RPMI8226 (cell line): ENCODE measurements at places on chromosomes 6 and 20.

GRCh38 chr6:26351544-26351953, 13.4 kb upstream of the BTN3A2 start:
- DNase-seq = no peak

- no peak for DNase-seq
Observed at GRCh38 chr20:549722-550496, 6.3 kb upstream of the CSNK2A1 start.

DNA sequence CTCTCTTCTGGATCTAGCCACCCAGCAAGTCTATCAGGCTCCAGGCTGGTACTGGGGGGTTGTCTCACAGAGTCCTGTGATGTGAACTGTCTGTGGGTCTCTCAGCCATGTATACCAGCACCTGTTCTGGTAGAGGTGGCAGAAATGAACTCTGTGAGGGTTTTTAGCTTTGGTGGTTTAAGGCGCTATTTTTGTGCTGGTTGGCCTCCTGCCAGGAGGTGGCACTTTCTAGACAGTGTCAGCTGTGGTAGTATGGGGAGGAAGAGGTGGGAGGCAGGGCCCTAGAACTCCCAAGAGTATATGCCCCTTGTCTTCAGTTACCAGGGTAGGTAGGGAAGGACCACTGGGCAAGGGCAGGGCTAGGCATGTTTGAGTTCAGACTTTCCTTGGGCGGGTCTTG, 75.8 kb downstream of the SNAP91 start:
- DNase-seq = peak; percentile 49

GRCh38 chr20:57071283-57071731, 195.1 kb downstream of the BMP7 start:
- no peak for DNase-seq

- DNase-seq = peak; percentile 89
Observed at GRCh38 chr6:73585566-73586415, 65.0 kb upstream of the EEF1A1 start.

GRCh38 chr20:45873409-45874103, 7.5 kb upstream of the ZSWIM1 start:
- no peak for DNase-seq

- DNase-seq = no peak
Observed at GRCh38 chr6:18245079-18245478, 19.3 kb downstream of the DEK start.

- no peak for DNase-seq
Observed at GRCh38 chr20:5511082-5511481, 194.3 kb upstream of the PROKR2 start.

GRCh38 chr6:20630136-20630535, 95.9 kb downstream of the CDKAL1 start:
- no peak for DNase-seq

GRCh38 chr6:74780831-74781230, 425.0 kb downstream of the COL12A1 start:
- no peak for DNase-seq

- no peak for DNase-seq
Observed at GRCh38 chr6:28462401-28462800, 19.1 kb upstream of the ZSCAN23 start.

DNA sequence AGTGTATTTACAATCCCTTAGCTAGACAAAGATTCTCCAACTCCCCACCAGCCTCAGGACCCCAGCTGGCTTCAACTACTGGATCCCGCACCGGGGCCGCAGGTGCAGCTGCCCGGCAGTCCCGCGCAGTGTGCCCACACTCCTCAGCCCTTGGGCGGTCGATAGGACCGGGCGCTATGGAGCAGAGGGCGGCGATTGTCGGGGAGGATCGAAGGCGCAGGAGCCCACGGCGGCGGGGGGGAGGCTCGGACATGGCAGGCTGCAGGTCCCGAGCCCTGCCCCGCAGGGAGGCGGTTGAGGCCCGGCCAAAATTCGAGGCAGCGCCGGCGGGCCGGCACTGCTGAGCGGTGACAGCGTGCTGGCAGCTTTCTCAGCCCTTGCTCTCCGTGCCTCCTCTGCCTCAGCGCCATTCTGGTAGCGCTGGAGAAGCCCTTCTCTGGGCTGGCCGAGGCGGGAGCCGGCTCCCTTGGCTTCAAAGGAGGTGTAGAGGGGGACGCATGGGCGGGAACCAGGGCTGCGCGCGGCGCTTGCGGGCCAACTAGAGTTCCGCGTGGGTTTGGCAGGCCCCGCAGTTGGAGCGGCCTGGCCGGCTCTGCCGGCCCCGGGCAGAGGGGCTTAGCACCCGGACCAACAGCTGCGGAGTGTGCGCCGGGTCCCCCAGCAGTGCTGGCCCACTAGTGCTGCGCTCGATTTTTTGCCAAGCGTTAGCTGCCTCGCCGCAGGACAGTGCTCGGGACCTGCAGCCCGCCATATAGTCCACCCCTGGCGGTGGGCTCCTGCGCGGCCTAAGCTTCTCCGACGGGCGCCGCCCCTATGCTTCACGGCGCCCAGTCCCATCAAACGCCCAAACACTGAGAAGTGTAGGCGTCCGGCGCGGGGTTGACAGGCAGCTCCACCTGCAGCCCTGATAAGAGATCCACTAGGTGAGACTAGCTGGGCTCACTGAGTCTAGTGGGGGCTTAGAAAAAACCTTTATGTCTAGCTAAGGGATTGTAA, 32.4 kb upstream of the KIF13A start:
- no peak for DNase-seq

GRCh38 chr6:119497988-119498727, 148.6 kb upstream of the MAN1A1 start:
- peak; percentile 20 for DNase-seq

DNA sequence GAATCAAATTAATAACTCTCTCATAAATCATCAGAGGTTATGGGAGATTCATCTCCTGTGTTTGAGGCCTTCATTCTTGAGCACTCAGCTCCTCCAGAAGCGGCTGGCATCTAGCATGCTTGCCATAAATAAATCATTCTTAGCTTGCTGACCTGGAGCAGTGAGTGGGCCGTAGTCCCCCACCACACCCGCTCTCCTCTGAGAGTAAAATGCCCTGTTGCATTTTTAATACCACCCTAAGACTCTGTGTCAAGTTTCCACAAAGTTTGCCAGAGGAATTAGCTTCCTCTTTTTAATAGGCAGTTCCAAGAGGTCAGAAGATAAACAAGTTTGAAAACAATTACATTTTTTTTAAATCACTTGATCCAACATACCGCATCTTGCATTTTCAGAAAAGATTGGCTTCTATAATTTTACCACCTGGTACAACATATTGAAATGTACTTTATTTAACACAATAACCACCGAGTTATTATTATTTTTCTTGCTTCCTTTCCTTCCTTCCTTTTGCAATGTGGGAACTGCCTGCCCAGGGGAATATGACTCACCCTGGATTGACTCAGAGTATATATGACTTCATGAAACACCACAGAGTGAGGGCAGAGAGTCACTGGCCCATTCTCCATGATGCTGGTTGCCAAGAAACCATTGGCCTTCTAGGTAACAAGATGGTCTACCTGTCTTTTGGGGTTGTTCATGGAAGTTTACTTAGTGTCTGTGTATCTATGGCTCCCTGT, 29.4 kb upstream of the CLIC5 start:
- DNase-seq = no peak

- no peak for DNase-seq
Observed at GRCh38 chr6:124978451-124979293, 16.4 kb downstream of the RNF217 start.

DNA sequence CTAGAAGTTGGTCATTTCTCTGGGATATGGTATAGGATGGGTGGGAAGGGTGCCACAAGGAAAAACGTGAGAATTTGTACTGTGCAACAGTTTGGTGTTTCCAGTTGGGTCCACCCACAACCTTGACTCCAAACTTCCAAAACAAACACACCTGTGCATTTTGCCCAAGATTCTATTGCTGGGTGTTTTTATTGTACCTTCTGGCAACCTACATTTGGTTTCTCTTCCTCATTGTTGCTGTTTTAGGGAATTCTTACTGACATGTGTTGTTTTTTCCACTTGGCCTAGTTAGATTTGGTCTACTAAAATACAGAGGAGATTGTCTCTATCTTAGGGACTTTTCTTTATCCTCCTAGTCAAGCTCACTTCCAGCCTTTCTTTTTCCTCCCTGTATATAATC, 16.7 kb downstream of the TULP4 start:
- peak; percentile 50 for DNase-seq

DNA sequence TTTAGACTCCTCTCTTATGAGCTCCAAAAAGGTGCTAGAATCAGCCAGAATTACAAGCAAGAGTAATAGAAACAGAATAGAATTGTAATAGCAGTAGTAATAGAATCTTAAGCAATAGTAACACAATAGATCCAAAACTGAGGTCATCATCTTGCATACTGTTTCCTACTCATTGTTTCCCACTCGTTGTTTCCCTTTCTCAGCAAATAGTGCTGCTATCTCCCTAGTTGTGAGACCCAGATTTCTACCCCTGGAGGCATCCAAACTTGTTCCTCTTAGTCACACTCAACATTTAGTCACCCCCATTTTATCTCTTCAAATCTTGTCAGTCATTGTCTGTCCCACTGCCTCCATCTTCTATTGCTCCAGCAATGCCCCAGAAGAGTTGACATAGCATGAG, 356.9 kb upstream of the MARCKS start:
- no peak for DNase-seq

GRCh38 chr6:50185006-50185405, 135.3 kb upstream of the DEFB112 start:
- DNase-seq = peak; percentile 15

- no peak for DNase-seq
Observed at GRCh38 chr6:33164665-33165373, 27.4 kb downstream of the COL11A2 start.

DNA sequence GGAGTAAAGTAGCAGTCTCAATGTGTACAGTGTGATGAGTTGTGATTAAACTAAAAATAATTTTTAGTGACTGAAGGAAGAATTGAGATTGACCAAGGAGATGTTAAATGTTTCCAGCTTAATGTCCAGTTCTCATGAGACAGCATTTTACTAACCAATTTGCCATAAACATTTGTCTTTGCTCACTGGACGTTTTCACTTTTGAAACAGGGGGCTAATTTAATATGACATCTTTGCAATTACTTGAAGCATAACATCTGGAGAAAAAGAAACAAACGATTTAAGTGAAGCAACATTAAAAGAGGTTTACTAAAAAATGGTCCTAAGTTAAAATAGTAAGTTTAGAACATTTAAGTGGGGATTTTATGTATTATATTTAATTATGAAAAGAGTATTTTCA, 443.8 kb downstream of the BCKDHB start:
- no peak for DNase-seq

- no peak for DNase-seq
Observed at GRCh38 chr6:162485464-162485863, 242.1 kb downstream of the PRKN start.

GRCh38 chr20:38665094-38665493, 59.2 kb upstream of the SLC32A1 start:
- DNase-seq = no peak

DNA sequence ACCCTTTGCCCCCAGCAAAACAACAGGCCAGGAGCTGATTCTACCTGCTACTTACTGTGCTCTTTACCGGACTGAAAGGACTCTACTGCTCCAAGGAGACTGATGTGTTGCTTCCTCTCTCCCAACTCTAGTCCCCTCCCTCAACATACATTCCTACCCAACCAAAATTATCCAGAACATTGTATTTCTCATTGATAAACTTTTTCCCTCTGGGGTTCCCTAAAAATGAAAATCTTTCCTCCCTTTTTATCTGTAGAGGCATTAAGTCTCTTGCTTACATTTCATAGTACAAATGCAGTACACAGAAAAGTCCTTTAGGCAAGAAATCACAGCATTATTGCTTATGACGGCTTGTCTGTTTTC, 940 bp upstream of the HS3ST5 start:
- no peak for DNase-seq

GRCh38 chr6:93420163-93420795, 920 bp upstream of the EPHA7 start:
- no peak for DNase-seq
